ENCODE measurements at places on chromosomes 7 and 10. TPM values are rescaled to one million over a fixed set of nuclear protein-coding genes. Genes with fewer than 3 reads are reported as not detected.

DNA sequence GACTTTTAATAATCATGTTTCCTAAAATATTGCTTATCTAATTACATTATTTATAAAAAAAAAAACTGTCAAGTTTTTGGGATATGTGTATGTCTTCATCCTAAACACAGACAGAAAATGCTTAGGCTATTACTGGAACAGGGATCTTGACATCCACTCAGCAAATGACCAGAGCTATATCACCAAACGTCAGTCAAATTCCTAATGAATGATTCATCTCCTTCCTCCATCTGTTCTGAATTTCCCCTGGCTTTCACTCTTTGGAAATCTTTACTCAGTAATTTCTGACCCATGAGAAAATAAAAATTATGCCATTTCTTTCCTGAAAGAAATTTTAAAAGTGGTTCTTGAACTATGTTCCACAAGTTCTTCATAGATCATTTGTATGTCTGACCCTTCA lies 552.4 kb upstream of the KCND2 start:
- DNase-seq, result peak; percentile 17

Gene CTAGE8
- 0.05 TPM for total RNA-seq

DNA sequence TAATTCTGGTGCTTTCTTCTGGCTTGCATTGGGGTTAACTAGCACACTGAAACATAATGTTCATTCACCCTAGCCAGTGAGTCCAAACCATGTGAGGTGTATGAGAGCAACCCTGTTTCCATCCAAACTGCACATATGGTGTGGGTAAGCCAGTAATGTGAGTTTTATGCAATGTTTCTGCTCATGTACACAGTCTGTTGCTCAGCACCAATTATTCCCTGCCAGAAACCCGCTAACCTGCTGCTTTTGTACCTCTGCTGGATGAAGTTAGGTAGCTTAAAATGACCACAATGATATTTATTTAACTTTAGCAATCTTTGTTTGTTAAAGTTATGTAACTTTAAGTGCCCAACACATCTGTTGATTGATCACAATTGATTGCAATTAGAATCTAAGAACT lies 93.7 kb upstream of the RPA3 start:
- DNase-seq, result no peak

DNA sequence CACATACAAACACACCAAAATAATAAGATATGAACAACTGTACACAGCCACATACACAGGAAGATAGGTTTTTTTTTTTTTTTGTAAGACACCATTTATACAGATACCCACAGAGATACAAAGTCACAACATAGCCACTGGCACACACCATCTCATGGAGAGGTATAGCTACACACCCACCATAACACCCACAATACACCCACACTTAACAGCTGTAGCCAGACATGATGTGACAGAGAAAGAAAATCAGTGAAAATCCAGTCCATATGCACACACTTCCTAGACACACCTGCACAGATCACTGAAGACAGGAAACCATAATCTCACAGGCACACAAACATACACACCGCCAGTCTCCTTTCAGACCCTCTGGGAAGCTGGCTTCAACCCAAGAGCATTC lies 62.4 kb upstream of the PAX2 start:
- DNase-seq, result no peak

Gene IMPDH1
- 59.1 TPM for total RNA-seq

DNA sequence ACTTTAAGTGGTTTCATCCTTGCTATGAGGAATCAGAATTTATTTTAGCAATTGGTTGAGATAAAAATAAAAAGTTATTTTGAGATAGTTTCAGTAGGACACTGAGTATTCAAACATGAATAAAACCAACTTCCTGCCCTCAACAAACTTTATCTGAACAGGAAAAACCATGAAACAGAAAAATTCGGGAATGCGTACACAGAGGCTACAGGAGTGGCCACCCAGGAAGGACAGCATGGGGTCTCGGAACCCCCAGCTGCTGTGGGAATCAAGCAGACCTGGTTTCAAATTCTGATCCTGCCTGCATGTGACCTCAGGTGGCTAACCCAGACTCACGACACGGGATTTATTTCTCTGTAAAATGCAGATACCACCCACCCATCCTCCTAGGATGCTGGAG lies 49.0 kb upstream of the GRID1 start:
- DNase-seq, result no peak

Gene GOLGA7B
- total RNA-seq, result not detected

Gene FBXL13
- total RNA-seq, result 0.59 TPM

- peak; percentile 95 for DNase-seq
These were observed 161.0 kb downstream of the SKIDA1 start for GRCh38 chr10:21364196-21365114.

DNA sequence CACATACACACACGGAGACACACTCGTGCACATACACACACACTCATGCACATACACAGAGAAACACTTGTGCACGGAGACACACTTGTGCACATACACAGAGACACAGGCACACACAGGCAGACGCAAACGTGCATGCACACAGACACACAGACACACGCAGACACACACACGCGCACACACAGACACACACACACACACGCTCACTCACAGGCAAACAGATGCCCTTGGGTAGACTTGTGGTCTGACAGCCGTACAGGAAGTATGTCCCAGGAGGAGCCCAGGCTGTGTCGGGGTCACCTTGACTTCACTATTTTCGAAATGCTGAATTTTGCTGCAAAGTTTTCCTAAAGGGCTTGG lies 538.0 kb downstream of the DNAJB6 start:
- DNase-seq, result no peak

GRCh38 chr10:79933961-79934360 lies 14.9 kb downstream of the SFTPD start:
- no peak for DNase-seq

DNA sequence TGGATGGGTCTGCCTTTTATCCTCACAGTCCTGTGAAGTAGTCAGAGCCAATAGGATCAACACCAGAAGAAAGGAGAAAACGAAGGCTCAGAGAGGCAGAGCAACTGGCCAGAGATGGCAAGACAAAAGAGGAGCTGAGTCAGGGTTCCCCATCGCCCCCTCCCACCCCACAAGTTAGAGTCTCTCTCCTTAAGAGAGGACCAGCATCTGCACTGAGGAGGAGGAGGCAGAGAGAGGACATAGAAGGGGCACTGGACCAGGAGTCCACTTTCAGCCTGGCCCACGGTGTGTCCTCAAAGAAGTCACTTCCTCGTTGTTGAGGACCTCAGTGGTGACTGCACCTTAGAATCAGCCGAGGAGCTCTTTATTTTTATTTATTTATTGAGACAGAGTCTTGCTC lies 11.6 kb downstream of the SPOCK2 start:
- DNase-seq, result no peak

Gene SPDYE1
- not detected for total RNA-seq

DNA sequence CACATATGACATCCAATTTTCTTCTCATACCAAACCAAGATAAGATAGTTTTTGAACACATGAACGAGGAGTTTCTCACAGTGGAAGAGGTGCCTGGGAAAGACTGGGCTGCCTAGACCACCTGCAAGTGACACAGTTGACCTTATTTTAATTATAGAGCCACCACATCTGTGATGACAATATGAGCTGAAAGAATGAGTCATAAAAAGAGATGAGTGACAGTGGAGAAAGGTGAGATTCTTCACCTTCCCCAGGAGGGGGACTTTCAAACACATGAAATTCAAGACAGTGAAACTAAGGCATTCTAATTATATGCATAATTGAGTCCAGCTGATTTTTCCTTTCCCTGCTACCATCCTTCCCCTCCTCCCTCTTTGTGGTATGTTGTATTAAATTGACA lies 475.5 kb downstream of the NXPH1 start:
- DNase-seq, result no peak

Gene ADCY1
- total RNA-seq, result 4.0 TPM

- no peak for DNase-seq
These were observed 195.5 kb downstream of the ETV1 start for GRCh38 chr7:13793926-13794325.

- no peak for DNase-seq
These were observed 103.9 kb upstream of the LRRC4 start for GRCh38 chr7:128135159-128135514.

Gene SOSTDC1
- total RNA-seq, result not detected

DNA sequence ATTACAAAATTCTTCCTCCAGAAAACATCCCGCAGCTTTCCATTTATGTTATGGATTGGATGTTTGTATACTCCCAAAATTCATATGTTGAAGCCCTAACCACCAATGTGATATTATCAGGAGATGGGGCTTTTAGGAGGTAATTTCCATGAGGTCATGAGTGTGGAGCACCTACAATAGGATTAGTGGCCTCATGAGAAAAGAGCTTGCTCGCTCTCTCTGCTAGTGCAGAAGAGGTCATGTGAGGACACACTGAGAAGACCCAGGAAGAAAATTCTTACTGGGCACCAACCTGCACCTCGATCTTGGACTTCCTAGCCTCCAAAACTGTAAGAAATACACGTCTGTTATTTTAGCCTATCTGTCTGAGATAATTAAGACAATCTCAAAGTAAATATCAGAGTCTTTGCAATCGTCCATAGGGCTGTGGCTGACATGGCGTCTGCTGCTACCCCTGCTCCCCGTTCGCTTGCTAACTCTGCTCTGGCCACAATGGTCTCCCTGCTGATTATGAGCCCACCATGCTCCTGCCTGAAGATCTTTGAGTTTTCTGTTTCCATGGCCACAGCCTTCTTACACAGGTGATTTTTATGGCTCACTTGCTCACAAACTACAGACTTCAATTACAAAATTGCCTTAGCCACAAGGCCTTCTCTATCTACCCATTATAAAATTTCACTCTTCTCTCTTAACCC lies 333.3 kb downstream of the CACNA2D1 start:
- DNase-seq, result peak; percentile 21

- DNase-seq, result peak; percentile 86
These were observed 7.4 kb upstream of the APBB1IP start for GRCh38 chr10:26430641-26431163.

DNA sequence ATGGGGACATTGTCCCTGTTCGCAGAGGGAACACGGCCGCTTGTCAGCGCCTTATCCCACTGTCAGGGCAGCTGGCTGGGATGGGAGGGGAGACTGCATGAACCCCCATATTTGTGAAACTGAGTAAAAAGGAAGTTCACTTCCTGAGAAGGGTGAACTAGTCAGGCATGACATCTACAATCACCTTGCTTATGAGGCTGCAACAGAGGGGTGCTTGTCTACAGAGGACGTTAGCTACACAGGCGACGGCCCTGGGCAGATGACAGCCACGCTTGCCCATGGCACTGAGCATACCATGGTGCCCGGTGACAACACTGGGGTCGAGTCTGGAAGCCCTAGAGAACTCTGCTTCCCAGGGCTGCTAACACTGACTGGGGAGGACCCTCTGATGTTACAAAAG lies 46.0 kb upstream of the KDM7A start:
- no peak for DNase-seq

Gene CCDC146
- 1.1 TPM for total RNA-seq

Gene PTCD1
- total RNA-seq, result 5.1 TPM

Gene OPN1SW
- total RNA-seq, result not detected

- peak; percentile 74 for DNase-seq
These were observed 86.7 kb upstream of the ADRB1 start for GRCh38 chr10:113957013-113957412.

Gene NKX2-3
- 0.12 TPM for total RNA-seq

GRCh38 chr10:100238429-100238828 lies 9.0 kb upstream of the CHUK start:
- DNase-seq, result no peak

GRCh38 chr10:68594405-68594804 lies 34.3 kb downstream of the TET1 start:
- DNase-seq, result peak; percentile 97

Gene CLDN12
- 72.8 TPM for total RNA-seq

DNA sequence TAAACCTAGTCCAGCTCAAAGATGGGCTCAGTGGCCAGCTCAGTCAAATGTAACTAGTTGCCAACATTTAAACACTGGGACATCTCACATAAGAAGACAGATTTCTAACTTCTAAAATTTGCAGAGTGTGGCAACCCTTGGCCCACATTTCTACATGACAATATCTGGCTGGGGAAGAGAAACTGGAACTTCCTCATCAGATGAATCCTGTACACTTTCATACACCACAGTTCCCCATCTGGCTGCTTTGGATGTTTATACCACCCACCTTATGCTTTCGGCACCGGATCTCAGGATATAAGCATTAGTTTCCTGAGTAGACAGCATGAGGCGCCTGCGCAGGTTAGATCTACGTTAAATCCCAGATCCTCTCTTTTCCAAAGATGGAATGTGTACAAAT lies 199.3 kb downstream of the PRKG1 start:
- no peak for DNase-seq

DNA sequence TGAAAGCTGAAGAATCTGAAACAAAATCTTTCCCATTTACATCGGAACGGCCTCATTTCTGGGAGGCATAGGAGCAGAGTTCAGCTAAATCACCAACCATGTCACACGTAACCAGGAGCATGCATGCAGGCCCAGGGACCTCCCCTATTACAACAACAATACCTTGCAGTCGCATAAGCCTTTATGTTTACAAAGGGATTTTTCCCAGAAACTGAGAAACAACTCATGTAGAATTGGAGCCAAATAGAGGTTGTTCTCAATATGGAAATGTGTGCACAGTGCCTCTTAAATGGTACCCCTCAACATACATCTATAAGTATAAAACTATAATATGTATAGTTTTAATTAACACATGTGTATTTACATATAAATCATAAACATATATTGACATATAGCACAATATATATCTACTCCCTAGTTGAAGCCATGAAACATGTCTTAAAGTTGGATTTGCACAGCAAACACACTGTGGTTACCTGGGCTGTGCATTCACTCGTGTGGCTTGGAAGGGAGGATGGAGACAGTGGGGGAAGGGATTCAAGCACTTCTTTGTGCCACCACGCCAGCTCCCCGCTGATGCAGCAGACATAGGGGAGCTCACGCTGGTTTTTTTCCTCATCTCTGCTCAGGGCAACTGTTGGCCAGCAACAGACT lies 35.0 kb upstream of the DGKI start:
- no peak for DNase-seq

GRCh38 chr10:100009283-100009792 lies 409 bp downstream of the DNMBP start:
- DNase-seq, result peak; percentile 53

Gene ENO4
- not detected for total RNA-seq

GRCh38 chr7:79778786-79779770 lies 325.6 kb upstream of the MAGI2 start:
- DNase-seq, result peak; percentile 83

GRCh38 chr10:77350711-77351119 lies 286.9 kb downstream of the KCNMA1 start:
- peak; percentile 99 for DNase-seq

- DNase-seq, result no peak
These were observed 159.3 kb upstream of the TMEM196 start for GRCh38 chr7:19932549-19933249.

DNA sequence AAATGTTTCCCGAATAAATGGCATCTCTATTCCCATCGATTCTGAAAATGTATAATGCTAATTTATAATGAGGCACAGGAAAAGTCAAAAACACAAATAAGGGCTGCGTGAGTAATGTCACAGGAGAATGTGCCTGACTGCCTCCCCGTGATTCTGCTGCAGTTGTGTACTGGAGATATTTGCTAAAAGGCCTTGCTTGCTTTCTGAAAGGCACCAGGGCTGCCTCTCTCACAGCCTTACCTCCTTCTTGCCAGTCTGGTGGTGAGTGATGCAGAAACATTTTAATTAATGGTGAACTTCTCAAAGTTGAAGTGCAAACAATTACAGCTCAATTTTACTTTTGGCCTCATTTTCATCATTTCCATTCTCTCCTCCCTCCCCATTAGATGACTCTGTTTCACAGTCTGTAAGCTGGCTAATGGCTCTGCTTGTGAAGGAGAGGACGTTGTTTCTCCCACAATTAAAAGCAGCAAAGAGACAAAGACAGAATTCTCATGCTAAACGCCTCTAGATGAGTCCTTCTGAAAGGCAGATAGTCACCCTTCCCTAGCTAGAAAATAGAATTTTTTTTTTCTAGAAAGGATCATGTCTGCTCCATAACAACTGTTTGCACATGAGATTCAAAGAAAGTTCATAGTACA lies 377.6 kb downstream of the MDFIC start:
- no peak for DNase-seq

All from M059J (cell line).